Activated CD4-positive, alpha-beta memory T cell treated with anti-CD3 and anti-CD28 coated beads for 36 hours (primary cell): ENCODE measurements at places on chromosomes 3 and 15.

DNA sequence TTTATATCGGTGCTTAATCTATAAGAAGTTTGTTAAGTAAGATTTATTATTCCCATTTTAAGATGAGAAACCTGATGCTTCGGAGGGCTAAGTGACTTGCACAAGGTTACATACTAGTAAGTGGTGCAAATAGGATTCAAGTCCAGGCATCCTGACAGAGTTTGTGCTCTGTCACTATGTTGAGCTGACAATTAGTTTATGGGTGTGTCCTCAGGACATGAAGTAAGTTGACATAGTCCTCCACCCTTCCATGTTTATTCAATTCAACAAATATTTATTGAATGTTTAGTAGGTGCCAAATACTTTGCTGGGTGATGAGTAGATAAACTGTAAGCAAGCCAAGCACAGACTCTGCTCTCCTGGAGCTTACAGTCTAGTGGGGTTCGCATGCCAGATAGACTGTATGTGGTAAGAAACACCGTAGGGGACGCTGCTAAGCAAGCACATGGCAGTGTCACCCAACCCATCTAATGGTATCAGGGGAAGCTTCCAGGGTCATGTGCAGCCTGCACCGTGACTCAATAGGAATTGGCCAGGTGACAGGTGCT, 342.7 kb upstream of the SATB1 start:
- H3K27ac ChIP-seq = no peak overlapping the region
- H3K36me3 ChIP-seq = no peaks in the 10 kb centered on the region
- H3K4me1 ChIP-seq = peaks cover 2% of the 10 kb centered on the region
- H3K4me3 ChIP-seq = no peak overlapping the region

DNA sequence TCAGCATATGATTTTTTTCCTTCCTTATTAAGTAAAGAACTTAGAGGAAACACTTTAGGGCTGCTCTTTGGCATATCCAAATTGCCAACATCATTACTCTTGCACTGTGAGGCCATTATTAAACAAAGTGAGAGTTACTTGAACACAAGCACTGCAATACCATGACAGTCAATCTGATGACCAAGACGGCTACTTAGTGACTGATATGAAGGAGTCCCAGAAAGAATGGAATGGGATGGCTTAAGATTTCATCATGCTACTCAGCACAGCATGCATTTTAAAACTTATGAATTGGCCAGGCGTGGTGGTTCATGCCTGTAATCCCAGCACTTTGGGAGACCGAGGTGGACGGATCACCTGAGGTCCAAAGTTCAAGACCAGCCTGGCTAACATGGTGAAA, 55.2 kb downstream of the FAM98B start:
- peaks cover 73% of the 10 kb centered on the region for H3K36me3 ChIP-seq
- peak overlapping the region; percentile 88 for H3K27ac ChIP-seq
- no peak overlapping the region for H3K4me3 ChIP-seq
- H3K4me1 ChIP-seq = peaks cover 38% of the 10 kb centered on the region
- H3K27me3 ChIP-seq = no peaks in the 10 kb centered on the region
- no peak for DNase-seq

GRCh38 chr3:153906366-153906765, 214.8 kb upstream of the ARHGEF26 start:
- no peaks in the 10 kb centered on the region for H3K4me1 ChIP-seq
- DNase-seq = no peak
- no peak overlapping the region for H3K4me3 ChIP-seq
- peaks cover 2% of the 10 kb centered on the region for H3K27me3 ChIP-seq
- H3K36me3 ChIP-seq = no peaks in the 10 kb centered on the region

- H3K27ac ChIP-seq = no peak overlapping the region
- no peaks in the 10 kb centered on the region for H3K36me3 ChIP-seq
Observed at GRCh38 chr15:29668120-29668602, 154.1 kb downstream of the TJP1 start.

DNA sequence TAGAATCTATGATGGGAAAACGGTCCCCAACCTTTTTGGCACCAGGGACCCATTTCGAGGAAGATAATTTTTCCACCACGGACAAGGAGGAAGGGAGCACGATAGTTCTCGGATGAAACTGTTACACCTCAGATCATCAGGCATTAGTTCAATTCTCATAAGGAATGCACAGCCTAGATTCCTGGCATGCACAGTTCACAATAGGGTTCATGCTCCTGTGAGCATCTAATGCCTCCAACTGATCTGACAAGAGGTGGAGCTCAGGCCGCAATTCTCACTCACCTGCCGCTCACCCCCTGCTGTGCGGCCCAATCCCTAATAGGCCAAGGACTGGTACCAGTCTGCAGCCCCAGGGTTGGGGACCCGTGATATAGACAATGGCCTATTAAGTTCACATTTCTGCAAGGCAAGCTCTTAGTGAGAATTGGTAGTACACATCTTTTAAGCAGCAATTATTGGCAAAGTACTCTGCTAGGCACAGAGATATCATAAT, 26.5 kb downstream of the CD200R1 start:
- no peak for DNase-seq
- H3K27ac ChIP-seq = no peak overlapping the region
- no peak overlapping the region for H3K4me3 ChIP-seq

GRCh38 chr3:38376098-38376816, 29.7 kb downstream of the XYLB start:
- no peak for DNase-seq
- H3K4me1 ChIP-seq = peaks cover 24% of the 10 kb centered on the region
- no peaks in the 10 kb centered on the region for H3K27me3 ChIP-seq
- no peak overlapping the region for H3K4me3 ChIP-seq
- H3K36me3 ChIP-seq = peaks cover 35% of the 10 kb centered on the region
- no peak overlapping the region for H3K27ac ChIP-seq

DNA sequence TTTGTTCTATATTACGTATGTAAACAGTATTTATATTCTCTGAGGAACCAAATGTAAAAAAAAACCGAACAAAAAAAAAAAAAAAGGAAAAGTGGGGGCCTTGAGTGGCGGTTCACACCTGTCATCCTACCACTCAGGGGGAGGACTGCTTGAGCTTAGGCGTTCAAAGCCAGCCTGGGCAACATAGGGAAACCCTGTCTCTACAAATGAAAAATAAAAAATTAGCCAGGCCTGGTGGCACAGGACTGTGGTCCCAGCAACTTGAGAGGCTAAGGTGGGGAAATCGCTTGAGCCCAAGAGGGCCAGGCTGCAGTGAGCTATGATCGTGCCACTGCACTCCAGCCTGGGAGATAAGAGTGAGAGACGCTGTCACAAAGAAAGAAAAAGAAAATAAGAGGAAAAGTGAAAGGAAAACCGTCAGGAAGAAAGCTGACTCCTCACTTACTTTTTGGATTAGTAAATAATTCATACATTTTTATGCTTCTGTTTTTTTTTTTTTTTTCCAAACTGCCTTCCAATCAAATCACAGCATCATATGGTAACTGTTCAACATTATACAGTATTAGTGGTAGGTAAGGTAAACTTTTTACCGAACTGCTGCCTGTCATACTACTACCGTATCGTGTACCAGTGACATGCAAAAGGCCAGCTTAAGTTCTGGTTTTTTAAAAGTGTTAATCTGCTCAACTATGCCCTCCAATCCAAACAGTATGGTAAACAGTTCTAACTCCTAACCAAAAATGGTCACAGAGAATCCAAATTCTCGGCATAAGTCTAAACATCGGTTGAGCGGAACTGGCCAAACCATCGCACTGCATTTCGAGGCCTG, 1.2 kb downstream of the PHC3 start:
- H3K36me3 ChIP-seq = peaks cover 28% of the 10 kb centered on the region
- peak; percentile 19 for DNase-seq
- no peaks in the 10 kb centered on the region for H3K27me3 ChIP-seq

DNA sequence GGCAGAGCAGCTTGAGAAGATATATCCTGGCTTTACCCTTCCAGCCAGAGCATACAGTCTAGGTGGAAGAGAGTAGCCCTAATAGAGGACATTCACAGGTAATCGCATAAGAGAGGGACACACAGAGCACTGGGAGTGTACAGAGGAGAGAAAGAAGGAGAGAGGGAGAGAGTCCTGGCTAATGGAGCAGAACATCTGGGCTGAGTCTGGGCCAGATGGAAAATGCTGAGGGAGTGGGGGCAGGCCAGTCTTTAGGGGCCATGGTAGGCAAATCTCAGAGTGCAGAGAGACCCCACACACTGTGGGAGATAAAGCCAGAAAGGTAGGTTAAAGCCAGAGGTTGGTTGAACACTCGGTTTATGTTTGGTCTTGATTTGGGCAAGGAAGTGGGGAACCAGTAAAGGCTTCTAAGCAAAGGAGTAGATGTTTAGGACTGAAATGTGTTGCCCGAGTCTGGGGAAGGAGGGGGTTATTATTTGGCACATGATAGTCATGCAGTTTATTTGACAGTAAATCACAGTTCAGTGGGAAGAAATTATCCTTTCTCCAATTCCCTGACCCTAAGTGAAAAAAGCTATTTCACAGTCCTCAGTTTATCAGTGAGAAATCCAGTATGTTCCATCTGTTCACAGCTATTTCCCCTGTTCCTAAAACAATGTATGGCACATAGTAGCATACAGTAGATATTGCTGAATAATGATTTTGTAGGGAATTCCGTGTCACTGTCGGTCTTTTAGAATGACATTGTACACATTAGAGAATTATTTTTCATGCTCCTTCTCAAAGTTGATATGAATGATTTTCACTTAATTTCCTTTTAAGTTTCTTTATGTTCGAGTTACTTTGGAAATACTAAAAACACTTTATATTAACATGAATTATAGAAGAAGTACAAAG, 45.7 kb downstream of the PDHB start:
- no peak overlapping the region for H3K27ac ChIP-seq
- H3K4me1 ChIP-seq = peaks cover 7% of the 10 kb centered on the region
- H3K4me3 ChIP-seq = no peak overlapping the region
- H3K27me3 ChIP-seq = no peaks in the 10 kb centered on the region
- no peak for DNase-seq

DNA sequence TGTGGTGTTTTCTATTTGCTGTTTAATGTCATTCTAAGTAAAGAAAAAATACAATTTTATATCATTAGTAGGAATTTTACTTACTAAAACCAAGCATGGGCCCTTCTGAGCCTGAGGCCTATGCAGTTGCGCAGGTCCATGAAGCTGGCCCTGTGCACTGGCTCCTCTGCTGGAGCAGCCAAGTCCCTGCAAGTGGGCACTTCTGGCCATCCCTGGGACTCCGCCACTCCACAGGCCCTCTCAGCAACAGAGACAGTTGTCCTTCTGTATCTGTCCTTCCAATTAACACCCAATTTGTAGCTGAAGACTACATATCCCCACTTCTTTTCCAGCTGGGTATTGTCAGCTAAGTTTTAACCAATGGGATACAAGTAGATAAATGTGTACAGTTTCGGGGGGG, 49.9 kb upstream of the RYK start:
- H3K4me1 ChIP-seq = no peaks in the 10 kb centered on the region
- H3K27me3 ChIP-seq = peaks cover 25% of the 10 kb centered on the region
- DNase-seq = no peak
- no peak overlapping the region for H3K27ac ChIP-seq

- peak overlapping the region; percentile 25 for H3K4me3 ChIP-seq
- H3K36me3 ChIP-seq = no peaks in the 10 kb centered on the region
- peak overlapping the region; percentile 87 for H3K27ac ChIP-seq
- no peaks in the 10 kb centered on the region for H3K27me3 ChIP-seq
- DNase-seq = no peak
Observed at GRCh38 chr15:65829130-65829764, 37.2 kb upstream of the DENND4A start.

DNA sequence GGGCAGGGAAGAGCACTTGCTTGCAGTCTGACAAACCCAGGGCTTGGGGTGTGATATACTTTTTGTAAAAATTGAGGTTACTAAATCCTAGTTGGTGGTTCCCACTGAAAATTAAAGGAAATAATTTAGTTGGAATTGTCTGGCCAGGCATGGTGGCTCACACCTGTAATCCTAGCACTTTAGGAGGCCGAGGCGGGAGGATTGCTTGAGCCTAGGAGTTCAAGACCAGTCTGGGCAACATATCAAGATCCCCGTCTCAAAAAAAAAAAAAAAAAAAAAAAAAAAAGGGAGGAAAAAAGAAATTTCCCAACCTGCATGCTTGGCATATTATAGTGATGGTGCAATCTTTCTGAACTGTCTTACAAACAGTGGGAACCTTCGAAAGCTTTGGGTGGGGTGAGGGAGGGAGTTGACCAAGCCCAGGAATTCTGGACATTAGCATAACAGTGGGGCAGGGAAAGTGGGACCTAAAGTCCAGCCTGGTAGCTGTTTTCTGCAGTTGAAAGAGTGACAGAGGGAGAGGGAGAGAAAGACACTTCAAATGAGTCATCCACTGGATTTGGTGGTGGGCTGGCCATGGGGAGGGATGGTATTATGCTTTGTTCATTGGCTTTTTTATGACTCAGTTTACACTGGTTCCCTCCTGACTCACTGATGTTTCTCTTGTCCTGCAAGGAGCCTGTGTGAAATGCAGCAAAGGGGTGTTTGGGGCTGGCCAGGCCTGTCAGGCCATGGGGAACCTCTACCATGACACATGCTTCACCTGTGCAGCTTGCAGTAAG, 41.1 kb downstream of the LIMD1 start:
- peaks cover 9% of the 10 kb centered on the region for H3K4me1 ChIP-seq
- DNase-seq = no peak
- H3K27me3 ChIP-seq = no peaks in the 10 kb centered on the region
- H3K36me3 ChIP-seq = peaks cover 18% of the 10 kb centered on the region

- DNase-seq = no peak
- peak overlapping the region; percentile 94 for H3K4me3 ChIP-seq
- peak overlapping the region; percentile 78 for H3K27ac ChIP-seq
- H3K36me3 ChIP-seq = peaks cover 32% of the 10 kb centered on the region
- H3K4me1 ChIP-seq = peaks cover 36% of the 10 kb centered on the region
Observed at GRCh38 chr3:128051459-128051836, 789 bp upstream of the SEC61A1 start.

- no peak overlapping the region for H3K4me3 ChIP-seq
- H3K27ac ChIP-seq = no peak overlapping the region
- H3K36me3 ChIP-seq = no peaks in the 10 kb centered on the region
- H3K4me1 ChIP-seq = no peaks in the 10 kb centered on the region
- no peaks in the 10 kb centered on the region for H3K27me3 ChIP-seq
Observed at GRCh38 chr3:46665763-46666452, 27.6 kb downstream of the ALS2CL start.

GRCh38 chr3:196163212-196163611, 48.0 kb downstream of the ZDHHC19 start:
- DNase-seq = no peak
- H3K27ac ChIP-seq = no peak overlapping the region
- no peaks in the 10 kb centered on the region for H3K27me3 ChIP-seq
- H3K4me3 ChIP-seq = no peak overlapping the region

- no peak overlapping the region for H3K27ac ChIP-seq
- H3K4me3 ChIP-seq = no peak overlapping the region
- DNase-seq = no peak
- H3K4me1 ChIP-seq = no peaks in the 10 kb centered on the region
- H3K27me3 ChIP-seq = no peaks in the 10 kb centered on the region
- no peaks in the 10 kb centered on the region for H3K36me3 ChIP-seq
Observed at GRCh38 chr3:103295974-103296570, 861.3 kb downstream of the ZPLD1 start.
